Stimulated activated naive B cell treated with anti-CD40 and anti-IgM and Interleukin-4, amounts not matched to agents 10 μg/mL and 1 μg/mL and 100 μg/mL, for 72 hours (primary cell): ENCODE measurements at places on chromosomes 4 and X.

GRCh38 chrX:48676893-48677270 lies 6.7 kb upstream of the WAS start:
- no peak for DNase-seq

- no peak for DNase-seq
These were observed 21.2 kb upstream of the SMPX start for GRCh38 chrX:21779095-21779494.

- DNase-seq, result no peak
These were observed 8.2 kb downstream of the FREM3 start for GRCh38 chr4:143692241-143692640.

- DNase-seq, result no peak
These were observed 10.2 kb upstream of the KIAA0232 start for GRCh38 chr4:6772223-6772928.

- no peak for DNase-seq
These were observed 16.8 kb downstream of the UGT8 start for GRCh38 chr4:114615435-114615834.

DNA sequence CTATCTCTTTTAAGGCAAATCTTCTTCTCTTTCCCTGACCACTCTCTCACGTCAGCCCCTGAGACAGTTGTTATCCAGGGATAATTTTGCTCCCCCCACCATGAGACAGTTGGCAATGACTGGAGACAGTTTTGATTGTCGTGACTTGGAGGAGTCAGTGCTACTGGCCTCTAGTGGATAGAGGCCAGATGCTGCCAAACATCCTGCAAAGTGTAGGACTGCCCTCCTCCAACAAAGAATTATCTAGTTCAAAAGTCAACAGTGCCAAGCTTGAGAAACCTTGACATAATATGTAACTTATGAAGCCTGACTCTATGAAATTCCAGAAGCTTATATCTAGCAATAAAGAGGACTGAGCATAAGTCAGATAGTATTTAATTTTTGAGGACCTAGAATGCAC lies 502.1 kb upstream of the IGFBP7 start:
- DNase-seq, result no peak

DNA sequence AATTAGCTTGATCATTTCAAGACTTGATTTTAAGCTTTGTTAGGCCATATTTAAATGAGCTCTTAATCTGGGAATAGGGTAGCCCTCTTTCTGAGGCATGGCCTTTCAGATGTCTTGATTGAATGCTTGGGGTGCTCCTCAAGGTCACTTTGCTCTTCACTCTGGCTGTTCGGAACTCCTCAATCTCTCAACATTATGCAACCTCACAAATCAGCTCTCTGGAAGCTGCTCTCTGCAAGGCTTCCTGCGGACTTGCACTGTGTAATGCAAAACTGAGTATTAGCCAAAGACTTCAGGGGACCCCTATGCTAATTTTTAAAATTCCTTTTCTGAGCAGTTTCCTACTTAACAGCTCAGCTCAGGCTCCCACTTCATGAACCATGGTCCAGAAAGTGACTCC lies 398.3 kb downstream of the PRDM5 start:
- DNase-seq, result no peak

DNA sequence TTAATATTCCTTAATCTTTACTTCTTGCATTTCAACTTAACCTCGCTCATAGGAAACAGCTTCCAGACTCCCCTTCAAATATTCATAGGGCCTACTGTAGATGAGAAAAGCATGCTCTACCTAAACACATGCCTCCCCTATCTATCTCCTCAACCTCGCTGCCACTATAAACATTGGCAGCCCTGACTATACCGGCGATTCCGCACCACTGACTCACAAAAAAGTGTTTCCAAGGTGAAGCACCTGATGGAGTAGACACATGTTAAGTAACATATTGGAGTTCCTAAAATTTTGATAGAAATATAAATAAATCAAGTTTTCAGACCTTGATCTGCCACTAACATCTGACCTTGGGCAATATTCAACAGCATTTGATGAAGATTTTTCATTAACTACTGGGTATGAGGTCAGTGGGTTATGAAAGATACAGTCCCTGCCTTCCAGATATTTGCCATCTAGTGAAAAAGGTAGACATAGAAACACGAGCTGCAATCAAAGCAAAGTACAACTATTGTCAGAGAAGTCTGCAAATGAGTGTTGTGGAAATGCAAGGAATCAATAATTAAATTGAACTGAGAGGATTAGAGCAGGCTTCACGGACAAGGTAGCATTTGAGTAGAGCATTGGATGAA lies 184.2 kb downstream of the MAML3 start:
- no peak for DNase-seq

GRCh38 chr4:172844556-172844955 lies 324.1 kb upstream of the GALNT7 start:
- DNase-seq, result no peak

- DNase-seq, result no peak
These were observed 159.6 kb downstream of the PTTG2 start for GRCh38 chr4:38119668-38120385.

- no peak for DNase-seq
These were observed 168.2 kb downstream of the C4orf33 start for GRCh38 chr4:129264008-129264657.

GRCh38 chr4:7347981-7348380 lies 86.7 kb downstream of the PSAPL1 start:
- DNase-seq, result no peak

DNA sequence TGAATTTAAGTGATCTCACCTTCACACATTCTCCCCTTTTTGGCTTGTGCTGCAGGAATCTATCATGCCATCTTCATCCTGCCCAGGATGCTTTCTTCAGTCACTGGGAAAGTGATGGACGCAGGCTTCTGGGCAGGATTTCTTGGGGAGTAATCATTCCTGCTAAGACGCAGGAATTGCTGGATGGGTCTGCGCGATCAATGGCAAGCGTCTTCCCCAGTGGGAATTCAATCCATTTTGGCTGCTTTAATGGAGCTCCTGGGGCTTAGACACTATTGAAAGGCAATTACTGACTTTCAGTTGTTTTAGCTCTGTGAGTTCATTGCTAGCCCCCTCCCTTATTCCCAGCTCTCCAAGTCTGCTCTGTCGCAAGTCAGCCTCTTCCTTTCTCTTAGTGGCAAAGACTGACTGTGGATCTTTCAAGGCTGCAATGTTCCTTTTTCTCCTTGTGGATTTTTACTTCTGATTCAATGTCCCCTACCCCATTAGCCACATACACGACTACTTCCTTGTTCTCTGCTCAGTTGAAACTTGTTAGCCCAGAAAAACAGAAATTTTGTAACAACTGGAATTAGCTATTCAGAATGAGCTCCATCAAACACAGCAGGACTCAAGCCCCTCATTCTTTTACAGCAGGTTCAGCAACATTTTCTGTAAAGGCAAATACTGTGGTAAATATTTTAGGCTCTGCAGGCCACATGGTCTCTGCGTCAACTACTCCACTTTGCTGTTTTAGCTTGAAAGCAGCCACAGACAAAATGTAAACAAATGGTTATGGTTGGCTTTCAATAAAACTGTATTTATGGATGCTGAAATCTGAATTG lies 154.9 kb downstream of the ASB9 start:
- DNase-seq, result no peak

DNA sequence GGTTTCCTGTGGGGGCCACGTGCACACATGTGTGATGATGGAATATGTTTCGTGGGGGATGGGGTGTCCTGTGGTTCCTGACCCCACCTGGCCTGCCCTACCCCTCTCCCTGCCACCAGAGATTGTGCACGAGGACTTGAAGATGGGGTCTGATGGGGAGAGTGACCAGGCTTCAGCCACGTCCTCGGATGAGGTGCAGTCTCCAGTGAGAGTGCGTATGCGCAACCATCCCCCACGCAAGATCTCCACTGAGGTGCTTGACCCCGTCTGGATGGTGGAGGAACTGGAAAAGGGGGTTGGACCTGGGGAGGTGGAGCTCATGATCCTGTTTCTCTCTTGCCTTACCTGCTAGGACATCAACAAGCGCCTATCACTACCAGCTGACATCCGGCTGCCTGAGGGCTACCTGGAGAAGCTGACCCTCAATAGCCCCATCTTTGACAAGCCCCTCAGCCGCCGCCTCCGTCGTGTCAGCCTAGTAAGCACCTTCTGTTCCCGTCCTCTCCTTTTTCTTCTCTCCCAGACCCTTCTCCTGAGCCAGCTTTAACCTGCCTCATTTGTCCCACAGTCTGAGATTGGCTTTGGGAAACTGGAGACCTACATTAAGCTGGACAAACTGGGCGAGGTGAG lies 5.9 kb downstream of the CDK16 start:
- no peak for DNase-seq

GRCh38 chr4:93409035-93409434 lies 419.5 kb upstream of the ATOH1 start:
- no peak for DNase-seq

GRCh38 chrX:99777912-99778311 lies 632.2 kb downstream of the PCDH19 start:
- no peak for DNase-seq

DNA sequence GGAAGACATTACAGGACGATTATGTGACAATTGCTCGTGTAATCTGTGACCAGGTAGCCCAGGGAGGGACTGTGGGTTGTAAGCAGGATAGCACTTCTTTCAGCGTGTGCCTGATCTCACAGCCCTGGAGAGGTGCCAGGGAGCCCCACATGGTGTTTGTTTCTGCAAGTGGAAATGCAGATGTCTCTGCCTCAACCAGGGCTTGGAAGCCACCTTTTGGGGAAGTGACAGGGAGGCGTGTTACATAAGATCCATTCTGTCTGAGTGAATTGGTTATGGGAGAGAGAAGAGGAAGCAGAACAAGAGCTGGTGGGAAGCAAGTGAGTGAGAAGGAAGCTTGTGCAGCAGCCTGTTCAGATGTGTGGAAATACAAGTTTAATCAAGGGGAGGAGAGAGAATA lies 104.5 kb upstream of the GATB start:
- no peak for DNase-seq

DNA sequence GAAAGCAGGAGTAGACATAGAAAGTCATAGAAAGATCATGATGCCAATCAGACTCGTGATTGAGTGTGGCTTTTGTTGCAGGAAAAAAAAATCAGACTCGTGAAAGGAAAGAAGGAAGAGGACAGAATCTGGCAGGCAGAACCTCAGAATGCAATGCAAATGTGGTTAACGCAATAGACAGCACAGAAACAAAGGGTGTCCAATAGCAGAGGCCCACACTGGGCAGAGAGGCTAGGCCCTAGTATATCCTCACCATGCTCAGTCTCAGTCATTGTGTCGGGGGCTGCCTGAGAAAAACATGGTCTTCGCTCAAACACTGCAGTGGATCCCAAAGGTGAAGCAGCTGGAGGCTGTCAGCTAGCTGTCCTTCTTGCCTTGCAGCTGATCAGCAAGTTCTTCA lies 102.8 kb upstream of the MAOA start:
- no peak for DNase-seq

DNA sequence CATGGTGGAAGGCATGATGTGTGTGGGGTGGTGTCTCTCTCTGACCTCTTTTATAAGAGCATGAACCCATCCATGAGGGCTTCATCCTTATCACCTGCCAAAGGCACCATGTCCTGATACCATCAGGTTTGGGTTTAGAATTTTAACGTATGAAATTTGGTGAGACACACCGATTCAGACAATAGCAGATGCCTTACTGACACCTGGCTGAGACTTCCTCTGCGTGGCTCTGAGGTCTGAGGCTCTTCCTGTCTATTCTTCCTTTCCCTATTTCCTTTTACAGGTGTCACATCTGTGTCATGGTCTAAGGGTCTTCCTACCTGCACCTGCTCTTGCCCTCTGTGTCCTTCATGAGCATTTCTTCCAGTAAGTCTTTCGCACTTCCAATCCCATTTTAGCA lies 320.7 kb upstream of the CLNK start:
- DNase-seq, result no peak

- no peak for DNase-seq
These were observed 678.2 kb upstream of the FAM241A start for GRCh38 chr4:111466811-111467604.

GRCh38 chr4:46506876-46507275 lies 116.9 kb upstream of the GABRA2 start:
- DNase-seq, result no peak

DNA sequence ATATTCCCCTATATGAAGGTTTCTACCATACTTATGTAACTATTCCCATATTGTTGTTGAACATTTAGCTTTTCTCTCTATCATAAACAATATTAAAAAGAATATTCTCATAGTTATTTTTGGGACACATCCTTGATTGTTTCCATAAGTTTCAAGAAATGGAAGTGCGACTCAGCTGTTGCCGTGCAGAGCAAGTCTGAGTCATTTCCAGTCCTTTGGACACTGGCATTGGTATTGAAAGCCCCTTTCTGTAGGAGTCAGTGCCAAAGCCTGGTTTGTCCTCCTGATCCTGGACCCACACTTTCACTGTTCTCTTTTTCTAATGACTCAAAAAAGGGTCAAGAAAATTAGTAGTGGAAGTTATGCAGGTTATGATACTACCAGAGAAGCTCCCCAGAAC lies 108.3 kb upstream of the DIAPH2 start:
- no peak for DNase-seq

DNA sequence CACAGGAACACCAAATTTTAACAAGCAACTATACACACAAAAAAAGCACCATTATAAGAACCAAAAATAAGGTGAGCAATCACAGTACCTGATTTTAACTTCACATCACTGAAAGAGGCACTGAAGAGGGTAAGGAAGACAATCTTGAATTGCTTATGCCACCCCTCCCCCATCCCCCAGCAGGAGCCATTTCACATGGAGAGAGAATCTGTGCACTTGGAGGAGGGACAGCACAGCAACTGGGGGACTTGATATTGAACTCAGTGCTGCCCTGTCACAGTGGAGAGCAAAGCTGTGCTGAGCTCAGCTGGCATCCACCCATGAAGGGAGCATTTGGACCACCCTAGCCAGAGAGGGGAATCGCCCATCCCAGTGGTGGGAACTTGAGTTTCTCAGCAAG lies 56.0 kb downstream of the NUDT11 start:
- no peak for DNase-seq

DNA sequence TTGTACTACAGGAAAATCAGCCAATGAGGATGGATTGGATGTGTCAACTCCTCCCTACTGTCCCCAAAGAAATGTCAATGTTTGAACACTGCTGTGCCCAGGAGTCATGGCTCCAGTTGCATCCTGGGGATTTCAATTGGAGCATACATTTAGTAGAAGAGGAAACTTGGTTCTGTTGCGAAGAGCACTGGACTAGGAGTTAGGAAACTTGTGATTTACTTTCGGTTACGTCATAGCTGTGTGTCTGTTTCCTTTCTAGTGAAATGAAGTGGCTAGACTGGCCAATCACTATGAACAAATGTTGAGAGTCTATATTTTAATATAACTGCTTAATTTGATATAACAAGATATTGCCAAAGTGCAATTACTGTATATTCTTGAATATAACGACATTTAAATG lies 35.2 kb downstream of the ARL9 start:
- no peak for DNase-seq

- no peak for DNase-seq
These were observed 42.0 kb upstream of the GPR78 start for GRCh38 chr4:8538076-8538702.

- DNase-seq, result no peak
These were observed 60.4 kb upstream of the MAGEA4 start for GRCh38 chrX:151852294-151852693.

GRCh38 chr4:96093057-96093456 lies 253.2 kb downstream of the PDHA2 start:
- DNase-seq, result no peak

GRCh38 chr4:123667496-123667895 lies 270.9 kb downstream of the SPRY1 start:
- no peak for DNase-seq

- DNase-seq, result no peak
These were observed 22.7 kb downstream of the F8A3 start for GRCh38 chrX:155435744-155436112.
